AG04450 (cell line): ENCODE measurements at places on chromosomes 3 and 15. TPM values are rescaled to one million over a fixed set of nuclear protein-coding genes. Genes with fewer than 3 reads are reported as not detected.

Gene ST8SIA2
- 0.21 and 0.33 TPM in 2 replicates for polyA plus RNA-seq

Gene LYZL4
- polyA plus RNA-seq, result not detected in 2 replicates

Gene SAMMSON
- polyA plus RNA-seq, result not detected in 2 replicates

Gene HIGD2B
- polyA plus RNA-seq, result not detected in 2 replicates

Gene CHRNB4
- polyA plus RNA-seq, result not detected in 2 replicates

Gene EHD4
- polyA plus RNA-seq, result 19.3 and 22.4 TPM in 2 replicates

Gene CGGBP1
- 88.1 and 109 TPM in 2 replicates for polyA plus RNA-seq

DNA sequence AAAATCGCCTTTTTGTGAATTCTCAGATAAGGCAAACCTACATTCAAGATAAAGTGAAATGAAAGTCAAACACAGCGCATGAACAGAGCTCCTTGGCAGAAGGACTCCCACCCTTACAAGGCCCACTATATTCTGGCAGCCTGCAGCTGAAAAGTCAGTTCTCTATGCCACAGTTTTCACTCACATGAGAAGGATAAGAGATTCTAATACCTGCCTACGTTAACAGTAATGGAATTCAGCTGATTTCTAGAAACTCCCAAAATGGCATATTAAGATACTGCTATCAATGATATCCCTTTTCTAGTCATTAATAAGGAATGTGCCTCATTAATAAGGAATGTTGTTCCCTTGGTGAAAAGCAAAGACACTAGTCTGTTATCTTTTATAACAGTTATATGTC, 27.0 kb downstream of the SLC30A4 start:
- no peak for DNase-seq

DNA sequence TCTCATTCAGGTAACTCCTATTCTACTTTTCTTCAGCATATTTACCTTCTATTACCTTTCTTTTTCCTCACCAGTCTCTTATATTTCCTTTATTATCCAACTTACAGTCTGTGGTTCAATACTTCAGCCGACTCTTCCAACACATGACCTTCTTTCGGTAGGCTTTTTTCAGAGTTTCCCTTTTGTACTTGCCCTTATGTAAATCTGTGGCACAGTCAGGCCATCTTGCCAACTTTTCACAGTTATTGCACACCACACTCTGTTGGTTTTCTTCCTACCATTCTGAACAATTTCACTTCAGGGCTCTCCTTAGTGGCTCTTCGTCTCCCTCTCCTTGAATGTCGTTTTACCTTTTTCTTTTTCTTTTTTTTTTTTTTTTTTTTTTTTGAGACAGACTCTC, 427.8 kb downstream of the LPP start:
- no peak for DNase-seq

DNA sequence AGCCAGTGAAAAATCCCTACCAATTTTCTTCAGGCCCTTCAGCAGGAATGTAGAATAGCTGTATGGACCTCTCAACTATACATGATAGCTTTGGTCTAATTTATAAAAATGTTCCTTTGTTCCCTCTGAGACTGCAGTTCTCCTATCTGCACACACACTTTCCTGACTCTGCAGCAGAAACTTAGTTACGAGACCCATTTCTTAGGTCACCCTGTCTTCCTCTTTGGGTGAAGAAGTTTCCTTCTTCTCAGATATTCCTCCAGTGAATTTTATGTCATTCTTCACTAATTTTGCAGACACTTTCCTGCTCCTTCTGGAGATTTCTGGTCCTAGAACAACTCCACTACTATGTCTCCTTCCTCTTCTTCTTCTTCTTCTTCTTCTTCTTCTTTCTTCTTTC, 42.6 kb downstream of the CD200R1L start:
- no peak for DNase-seq

GRCh38 chr3:119562307-119562961, 3.0 kb upstream of the CD80 start:
- no peak for DNase-seq

GRCh38 chr3:112640276-112640929, 540 bp downstream of the CCDC80 start:
- peak; percentile 68 for DNase-seq

GRCh38 chr3:12859840-12860239, 18.5 kb upstream of the RPL32 start:
- no peak for DNase-seq

GRCh38 chr3:157639756-157640426, 136.7 kb upstream of the VEPH1 start:
- DNase-seq, result no peak

GRCh38 chr3:89964347-89964746, 856.9 kb downstream of the EPHA3 start:
- no peak for DNase-seq

GRCh38 chr3:65687741-65688140, 351.0 kb downstream of the MAGI1 start:
- DNase-seq, result no peak

DNA sequence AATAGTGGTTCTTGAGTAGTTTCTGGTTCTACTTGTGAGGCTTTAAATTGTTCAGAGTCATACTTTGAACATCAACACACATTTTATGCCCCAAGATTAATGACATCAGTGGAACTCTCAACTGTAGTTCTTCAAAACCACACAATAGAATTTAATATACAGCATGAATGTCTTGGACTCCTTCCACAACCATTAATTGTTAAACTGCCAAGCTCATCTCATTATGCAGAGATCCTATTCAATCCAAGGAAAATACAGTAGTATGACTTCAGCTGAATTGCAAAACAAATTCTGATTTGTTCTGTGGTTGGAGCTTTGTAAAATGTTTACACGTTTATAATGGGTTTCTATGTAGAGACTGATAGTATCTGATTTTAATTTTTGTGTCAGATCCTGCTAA, 199.2 kb upstream of the SLC2A2 start:
- no peak for DNase-seq

- peak; percentile 2 for DNase-seq
These were observed 848 bp upstream of the CADPS start for GRCh38 chr3:62876064-62876463.

GRCh38 chr3:143484846-143485512, 363.3 kb downstream of the SLC9A9 start:
- no peak for DNase-seq
